ENCODE measurements at places on chromosomes 6 and 20.

GRCh38 chr6:163563318-163563717, 148.8 kb downstream of the QKI start:
- DNase-seq = no peak

DNA sequence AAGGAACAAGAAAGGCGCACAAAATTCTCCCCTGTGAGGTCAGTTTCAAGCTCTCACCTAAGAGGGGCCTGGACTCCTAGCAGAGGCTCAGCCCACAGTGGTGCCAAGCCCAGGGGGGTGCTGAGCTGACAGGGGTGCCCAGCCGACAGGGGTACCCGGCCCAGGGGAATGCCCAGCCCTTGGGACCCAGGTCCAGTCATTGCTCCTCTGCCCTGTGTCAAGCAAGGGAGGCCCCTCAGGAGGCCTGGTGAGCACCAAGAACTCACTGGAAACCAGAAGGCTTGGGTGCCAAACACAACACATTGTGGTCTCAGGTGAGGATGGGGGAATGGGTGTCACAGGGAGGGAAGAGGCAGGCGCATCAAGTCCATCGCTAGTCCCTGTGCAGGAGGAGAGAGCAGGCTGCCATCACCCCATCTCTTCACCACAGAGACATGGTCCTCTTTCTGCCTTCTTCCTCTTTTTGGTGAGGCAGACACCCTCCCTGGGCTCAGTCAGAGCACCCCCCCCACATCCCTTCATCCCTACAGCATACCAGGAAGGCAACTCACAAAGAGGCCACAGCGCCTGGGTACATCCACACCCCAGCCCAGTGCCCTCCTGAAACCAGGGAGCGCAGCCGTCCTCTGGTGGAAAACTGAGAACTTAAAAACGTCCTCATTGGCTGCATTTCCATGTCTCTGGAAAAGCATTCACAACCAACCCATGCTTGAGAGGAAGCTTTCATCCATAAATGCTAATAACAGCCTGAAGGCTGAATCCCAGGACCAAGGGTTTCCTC, 111.3 kb downstream of the BANF2 start:
- DNase-seq = no peak

DNA sequence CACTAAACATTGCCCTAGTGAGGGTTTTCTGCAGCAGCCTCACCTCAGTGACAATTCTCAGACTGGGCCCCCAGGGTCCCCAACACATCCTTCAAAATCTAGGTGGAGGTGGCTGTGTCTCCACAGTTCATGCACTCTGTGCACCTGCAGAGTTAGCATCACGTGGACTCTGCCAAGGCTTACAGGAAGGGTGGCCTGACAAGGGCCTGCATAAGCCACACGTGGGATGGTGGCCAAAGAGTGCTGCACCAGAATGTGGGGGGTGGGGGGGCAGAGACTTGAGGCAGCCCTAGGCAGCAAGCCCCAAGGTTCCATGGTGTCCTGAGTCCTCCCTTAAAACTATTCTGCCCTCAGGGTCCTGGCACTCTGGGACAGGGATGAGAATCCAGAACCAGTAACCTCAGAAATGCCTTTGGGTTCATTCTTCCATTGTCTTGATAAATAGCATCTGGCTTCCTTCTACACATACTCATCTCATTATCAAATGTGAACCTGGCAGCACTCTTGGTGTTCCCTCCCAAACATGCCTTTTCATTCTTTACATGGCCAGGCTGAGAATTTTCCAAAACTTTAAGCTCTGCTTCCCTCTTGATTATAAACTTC, 1.6 kb upstream of the SERPINB1 start:
- DNase-seq = no peak

DNA sequence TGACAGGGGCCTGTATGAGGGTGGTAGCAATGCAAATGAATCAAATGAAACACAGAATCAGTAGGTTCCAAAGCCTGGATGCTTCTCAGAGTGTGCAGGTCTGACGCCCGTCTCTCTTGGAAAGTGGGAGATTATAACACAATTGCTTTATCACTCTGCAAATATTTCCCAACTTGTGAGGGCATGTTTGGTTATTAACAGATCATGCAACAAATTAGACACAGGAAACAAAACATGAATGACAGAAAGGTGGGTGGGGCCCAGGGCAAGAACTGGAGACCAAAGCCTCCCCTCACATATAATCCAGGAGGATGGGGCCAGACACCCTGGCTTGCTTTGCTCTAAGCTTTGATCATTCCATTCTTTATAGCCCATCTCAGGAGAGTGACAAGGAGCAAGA, 108.6 kb upstream of the MRPS10 start:
- DNase-seq = no peak

- peak; percentile 78 for DNase-seq
Observed at GRCh38 chr20:17557675-17558006, 12.2 kb upstream of the DSTN start.

DNA sequence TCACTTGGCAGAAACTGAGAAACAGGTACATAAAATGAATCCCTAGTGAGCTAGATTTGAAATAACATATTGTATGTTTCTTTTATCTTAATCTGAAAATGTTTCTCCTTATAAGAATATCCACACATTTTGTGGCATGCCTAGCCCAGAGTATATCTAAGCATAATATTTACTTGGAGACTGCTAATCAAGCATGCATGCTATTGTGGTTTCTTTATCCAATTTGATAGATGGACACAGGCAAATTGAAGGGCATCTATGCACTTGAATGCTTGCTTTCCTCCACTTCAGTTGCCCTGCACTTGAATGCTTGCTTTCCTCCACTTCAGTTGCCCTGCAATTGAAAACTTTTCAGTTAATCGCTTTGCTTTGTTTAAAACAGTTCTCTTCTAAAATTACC, 729.8 kb downstream of the TBC1D32 start:
- DNase-seq = no peak

GRCh38 chr6:133242637-133243585, 1.8 kb downstream of the EYA4 start:
- no peak for DNase-seq

- no peak for DNase-seq
Observed at GRCh38 chr6:133170602-133171001, 70.6 kb upstream of the EYA4 start.

DNA sequence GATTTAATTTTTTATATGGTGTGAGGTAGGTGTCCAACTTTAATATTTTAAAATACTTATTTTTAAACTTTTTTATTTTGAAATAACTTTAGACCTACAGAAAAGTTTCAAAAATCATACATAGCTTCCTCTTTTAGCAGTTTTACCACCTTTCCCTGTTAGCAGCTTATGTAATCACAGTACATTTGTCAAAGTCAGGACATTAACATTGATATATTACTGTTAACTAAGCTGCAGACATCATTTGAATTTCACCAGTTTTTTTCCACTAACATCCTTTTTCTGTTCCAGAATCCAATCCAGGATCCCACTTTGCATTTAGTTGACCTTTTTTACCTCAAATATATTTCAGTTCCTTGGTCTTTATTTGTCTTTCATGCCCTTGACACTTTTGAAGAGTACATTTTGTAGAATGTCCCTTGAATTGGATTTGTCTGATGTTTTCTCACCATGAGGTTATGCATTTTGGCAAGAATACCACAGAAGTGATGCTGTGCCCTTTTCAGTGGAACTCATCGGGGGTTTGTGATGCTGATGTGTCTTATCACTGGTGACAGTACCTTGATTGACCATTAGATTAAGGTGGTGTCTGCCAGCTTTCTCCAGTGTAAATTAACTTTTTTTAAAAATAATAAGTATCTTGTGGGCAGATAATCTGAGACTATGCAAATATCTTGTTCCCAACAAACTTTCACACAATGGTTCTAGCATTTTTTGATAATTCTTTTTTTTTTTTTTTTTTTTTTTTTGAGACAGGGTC, 33.4 kb downstream of the TTLL9 start:
- DNase-seq = no peak

- DNase-seq = no peak
Observed at GRCh38 chr6:138523347-138524210, 24.3 kb upstream of the NHSL1 start.

- DNase-seq = no peak
Observed at GRCh38 chr6:87553159-87553765, 36.5 kb downstream of the RARS2 start.

DNA sequence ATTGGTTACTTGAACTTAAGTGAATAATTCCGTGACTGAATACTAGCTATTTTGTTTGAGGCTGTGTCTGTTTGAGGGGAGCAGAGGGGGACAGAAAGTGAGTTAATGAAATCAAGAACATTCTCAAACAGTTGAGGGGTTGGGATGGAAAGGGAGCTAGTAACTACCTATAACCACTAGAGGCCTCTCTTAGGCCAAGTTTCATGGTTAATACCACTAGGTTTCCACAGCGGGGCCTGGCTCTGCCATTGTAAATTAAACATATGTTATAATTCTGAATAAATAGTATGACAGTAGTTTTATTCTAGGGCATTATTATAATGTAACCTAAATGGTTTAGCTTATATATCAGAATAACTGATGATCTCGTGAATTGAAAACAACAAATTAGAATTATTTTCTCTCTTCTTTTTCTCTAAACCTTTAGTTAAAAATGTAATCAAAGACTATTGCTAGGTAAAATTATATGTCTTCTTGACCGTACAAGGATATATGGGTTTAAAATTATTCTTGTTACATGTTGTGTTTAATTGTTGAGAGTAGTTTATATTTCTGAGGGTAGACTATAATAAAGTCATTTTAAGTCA, 108.1 kb downstream of the BCKDHB start:
- peak; percentile 26 for DNase-seq

GRCh38 chr20:3869839-3870634, 19.1 kb upstream of the PANK2 start:
- no peak for DNase-seq

DNA sequence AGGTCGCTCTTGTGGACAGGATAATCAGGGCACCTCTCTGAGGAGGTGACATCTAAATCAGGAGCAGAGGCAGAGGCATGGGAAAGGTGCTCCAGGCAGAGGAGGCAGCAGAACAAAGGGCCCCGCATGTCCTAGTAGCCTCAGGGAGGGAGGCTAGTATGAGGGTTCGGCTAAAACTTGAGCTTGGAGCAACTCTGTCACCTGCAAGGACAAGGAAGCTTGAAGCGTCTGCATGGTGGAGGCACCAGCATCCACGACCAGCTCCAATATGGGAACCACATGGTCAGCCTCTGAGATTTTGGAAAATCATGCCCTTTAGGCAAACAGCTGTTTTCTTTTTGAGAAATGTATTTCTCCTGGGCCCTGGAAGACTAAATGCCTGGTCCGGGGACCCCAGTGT, 13.0 kb upstream of the MPC1 start:
- no peak for DNase-seq

DNA sequence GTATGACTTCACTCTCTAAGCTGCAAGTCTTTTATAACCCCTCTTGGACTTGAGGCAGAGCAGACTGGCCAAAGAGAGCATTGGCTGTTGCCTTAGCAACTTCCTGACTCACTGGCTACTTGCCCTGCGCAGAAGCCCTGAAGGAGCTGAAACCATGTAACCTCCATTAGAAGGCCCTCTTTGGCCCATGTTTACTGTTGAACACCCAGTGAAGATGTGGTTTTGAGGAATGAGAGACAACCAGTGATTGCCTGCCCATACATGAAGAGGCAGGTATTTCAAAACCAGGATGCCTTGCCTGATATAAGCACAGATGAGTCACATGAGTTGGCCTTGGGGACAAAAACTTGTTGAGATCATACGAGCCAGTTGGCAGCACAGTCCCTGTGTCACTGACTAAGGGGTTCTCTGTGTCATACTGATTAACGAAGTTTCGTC, 182.5 kb downstream of the EDN1 start:
- peak; percentile 36 for DNase-seq

DNA sequence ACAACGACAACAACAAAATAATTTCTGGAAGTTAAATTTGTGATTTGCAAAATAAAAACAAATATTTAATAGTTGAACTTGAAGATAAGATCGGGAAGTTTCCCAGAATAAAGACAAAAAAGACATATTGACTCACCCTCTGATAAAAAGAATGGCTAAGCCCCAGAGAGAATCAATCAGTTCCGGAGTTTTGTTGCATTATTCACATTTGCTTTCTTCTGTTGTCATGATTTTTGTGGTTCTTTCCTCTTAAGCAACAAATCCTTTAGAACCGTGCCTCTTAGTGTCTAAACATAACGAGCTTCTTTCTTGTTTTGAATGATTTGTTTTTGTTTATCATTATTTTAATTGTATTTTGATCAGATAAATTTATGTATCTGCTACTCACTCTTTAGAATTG, 337.7 kb upstream of the PRND start:
- no peak for DNase-seq

DNA sequence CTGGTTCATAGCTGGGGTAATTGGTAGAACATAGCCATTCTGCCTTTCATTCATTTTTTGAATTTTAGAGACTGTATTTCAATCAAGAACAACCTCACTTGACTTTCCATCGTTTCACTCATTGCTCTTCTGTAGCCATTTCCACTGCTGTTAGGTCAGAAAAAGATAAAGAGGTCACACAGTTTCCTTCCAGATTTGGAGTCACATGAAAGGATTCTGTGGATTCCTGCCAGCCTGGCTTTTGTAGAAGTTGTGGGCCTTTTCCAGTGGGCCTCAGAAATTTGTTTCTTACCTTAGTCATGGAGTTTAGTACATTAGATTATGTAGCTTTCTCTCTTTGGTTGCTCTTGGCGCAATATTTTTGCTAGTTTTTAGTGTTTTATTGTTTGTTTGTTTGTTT, 157.8 kb downstream of the SASH1 start:
- no peak for DNase-seq

DNA sequence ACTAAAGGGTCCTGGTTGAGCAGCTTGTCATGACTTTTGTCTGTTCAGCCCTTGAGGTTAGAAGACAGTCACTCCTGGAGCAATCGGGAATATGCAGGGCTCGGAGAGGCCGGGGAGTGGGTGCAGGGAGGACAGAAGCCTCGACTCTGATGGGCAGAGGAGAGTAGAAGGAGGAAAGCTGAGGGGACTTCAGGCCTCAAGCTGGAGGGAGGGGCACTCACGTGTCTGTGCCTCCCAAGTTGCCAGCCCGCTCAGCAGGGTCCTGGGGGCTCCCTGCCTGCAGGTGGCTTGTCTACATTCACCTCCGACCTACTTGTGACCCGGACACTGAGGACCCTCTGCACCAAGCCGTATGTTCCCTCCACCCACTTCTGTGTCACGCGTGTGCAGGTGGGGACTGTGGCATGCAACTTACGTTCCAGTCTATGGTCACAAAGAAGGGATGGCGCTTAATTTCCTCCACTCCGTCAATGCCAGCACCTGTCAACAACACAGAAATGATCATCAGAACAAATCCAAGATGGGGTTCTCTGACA, 86.8 kb upstream of the MPC1 start:
- DNase-seq = no peak

DNA sequence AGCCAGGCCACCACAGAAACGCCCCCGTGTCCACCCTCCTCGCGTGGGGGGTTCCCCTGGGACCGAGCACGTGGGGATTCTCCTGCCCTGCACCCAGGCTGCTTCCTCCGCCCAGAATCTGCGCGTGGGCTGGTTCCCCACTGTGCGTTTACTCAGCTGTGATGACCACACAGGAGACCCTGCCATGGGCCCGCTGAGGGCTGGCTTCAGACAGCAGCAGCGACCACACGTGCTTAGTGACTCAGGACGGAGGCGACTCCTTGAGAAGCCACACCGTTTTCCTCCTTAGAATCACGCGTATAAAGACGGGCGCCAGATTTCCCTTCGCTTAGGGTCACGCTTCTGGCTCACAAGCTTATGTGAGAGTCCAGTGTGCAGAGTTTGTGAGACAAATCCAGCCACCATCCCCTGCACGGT, 63.9 kb upstream of the PDE10A start:
- DNase-seq = no peak

Measured in NCI-H2029 treated with DMSO at 0.1 percent for 48 hours (cell line).